ENCODE measurements at places on chromosomes 6 and 20.

DNA sequence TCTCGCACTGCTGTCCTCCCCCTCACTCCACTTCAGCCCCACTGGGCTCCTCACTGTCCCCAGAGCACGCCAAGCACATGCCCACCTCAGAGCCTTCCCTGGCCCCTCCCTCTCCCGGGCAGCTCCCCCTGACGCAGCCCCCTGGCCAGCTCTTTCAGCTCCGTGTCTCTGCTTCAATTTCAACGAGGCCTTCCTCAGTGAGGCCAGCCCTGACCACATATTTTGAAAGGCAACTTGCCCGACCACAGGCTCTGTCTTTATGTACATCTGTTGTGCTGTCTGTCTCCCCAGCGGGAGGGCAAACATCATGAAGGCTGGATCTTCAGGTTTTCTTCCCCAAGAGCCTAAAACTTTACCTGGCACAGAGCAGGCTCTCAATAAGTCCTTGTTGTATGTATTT, 44.6 kb downstream of the JPH2 start:
- DNase-seq, result no peak

GRCh38 chr20:50646483-50646996, 44.8 kb downstream of the RIPOR3 start:
- DNase-seq, result no peak

- no peak for DNase-seq
Observed at GRCh38 chr6:99282479-99283062, 66.9 kb downstream of the FAXC start.

GRCh38 chr20:49938173-49939163, 2.3 kb downstream of the RNF114 start:
- no peak for DNase-seq

GRCh38 chr6:103344554-103345163, 1515.1 kb downstream of the HACE1 start:
- no peak for DNase-seq

DNA sequence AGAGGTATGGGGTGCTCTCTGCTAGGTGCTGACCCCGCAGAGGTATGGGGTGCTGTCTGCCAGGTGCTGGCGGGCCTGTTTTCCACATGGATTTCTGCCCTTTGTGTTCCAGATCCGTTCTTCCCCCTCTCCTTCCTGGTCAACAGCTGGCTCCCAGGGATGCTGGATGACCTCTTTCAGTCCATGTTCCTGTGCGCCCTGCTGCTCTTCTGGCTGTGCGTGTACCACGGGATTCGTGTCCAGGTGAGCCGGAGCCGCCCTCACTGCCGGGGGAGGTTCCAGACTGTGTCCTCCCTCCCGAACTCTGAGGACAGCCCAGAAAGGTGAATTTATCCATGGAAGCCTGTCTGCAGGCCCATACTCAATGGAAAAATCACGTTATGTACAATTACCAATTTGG, 36.3 kb downstream of the DYNLT1 start:
- no peak for DNase-seq

DNA sequence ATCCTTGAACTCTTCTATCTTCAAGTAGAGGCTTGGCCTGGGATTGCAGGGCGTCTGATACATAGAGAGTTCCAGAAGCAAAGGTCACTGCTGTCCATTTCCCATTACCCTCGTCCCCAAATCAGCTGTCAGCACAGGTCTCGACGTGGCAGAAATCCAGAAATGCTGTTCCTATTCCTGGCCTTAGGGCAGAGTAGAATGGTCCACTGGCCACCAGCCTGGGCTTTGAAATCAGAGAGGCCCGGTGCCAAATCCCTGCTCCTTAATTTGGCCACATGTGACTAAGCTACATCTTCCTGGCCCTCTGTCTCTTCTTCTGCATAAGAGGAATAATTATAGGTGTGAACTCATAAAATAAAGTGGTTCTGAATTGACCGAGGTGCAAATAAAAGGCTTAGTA, 40.9 kb upstream of the FAM83D start:
- no peak for DNase-seq

DNA sequence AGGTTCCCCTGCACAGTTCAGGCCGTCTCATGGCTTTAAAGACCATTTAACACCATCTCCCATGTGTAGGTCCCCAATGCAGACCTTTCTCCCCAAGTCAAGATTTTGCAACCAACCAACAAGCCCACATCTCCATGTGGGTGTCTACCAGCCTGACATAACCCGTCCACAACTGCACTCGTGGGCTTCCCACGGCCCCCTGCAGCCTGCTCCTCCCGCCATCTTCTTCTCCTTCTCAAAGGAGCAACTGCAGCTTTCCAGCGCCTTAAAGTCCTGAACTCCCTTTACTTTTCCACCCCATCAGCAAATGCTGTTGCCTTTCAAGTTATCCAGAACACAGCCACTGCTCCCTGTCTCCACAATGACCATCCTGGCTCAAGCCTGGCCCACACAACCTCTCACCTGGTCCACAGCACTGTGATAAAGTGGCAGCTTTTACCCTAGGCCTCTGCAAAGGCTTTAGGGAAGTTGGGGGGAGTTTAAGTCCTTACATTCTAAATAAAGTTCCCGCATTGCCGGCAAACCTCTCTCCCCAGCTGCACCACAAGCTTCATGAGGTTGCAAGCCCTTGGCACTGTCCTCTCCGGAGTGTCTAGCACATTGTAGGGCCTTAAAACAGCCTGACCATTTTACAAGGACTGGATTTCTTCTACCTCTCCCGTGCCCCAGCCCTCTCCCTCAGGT, 140.5 kb downstream of the PREX1 start:
- DNase-seq, result no peak

DNA sequence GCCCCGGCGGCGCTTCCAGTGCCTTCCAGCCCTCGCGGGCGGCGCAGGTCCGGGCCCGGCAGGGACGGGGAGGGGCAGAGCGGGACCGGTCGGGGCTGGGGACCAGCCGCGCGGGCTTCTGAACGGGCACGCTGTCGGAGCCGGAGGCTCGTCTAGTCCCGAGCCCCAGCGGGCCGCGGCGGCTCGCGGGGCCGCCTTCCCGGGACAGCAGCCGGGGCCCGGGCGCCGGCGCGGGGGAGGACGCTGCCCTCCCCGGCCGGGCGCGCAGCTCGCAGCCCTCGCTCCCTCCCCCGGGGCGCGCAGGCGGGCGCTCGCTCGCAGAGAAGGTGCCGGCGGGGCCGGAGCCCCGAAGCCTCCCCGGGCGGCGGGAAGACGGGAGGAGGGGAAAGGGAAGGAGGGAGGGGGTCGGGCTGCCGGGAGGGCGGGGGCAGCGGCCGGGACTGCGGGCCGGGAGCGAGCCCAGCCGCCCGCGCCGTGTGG, 696 bp upstream of the SIRPA start:
- no peak for DNase-seq
